ENCODE measurements at places on chromosomes 11 and 22.

- no peak for DNase-seq
Observed at GRCh38 chr11:80899381-80899780, 1458.6 kb upstream of the TENM4 start.

DNA sequence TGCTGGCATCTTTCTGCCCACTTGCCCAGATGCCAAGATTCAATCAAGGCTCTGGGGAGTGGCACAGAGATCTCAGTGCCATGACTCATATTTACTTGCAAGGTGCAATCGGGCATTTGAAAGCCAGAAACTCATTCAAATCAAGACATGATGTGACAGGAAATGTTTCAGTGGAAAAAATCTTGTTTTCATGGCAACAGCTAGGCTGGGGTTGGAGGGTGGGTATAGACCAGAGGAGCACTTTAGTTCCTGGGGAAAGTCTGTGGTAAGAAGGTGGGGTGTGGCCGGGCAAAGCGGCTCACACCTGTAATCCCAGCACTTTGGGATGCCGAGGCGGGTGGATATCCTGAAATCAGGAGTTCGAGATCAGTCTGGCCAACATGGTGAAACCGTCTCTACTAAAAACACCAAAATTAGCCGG, 1.2 kb downstream of the MAJIN start:
- no peak for DNase-seq

DNA sequence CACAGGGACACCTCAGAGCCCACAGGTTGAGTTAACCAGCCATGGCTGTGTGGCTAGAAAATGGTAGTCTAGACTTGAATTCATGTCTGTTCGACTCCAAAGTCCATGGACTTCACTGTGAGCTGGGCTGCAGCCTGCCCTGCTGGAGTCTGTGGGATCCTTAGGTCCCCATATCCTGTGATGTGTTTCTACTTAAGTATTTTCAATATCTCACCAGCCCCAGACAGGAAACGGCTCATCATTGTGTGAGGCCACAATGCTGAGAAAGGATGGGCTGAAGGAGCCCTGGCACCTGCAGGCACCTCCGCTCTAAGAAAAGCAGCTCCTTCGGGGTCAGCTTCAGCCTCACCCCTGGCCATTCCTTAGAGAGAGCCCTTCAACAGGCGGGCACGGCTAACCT, 93.1 kb downstream of the NAT10 start:
- no peak for DNase-seq

DNA sequence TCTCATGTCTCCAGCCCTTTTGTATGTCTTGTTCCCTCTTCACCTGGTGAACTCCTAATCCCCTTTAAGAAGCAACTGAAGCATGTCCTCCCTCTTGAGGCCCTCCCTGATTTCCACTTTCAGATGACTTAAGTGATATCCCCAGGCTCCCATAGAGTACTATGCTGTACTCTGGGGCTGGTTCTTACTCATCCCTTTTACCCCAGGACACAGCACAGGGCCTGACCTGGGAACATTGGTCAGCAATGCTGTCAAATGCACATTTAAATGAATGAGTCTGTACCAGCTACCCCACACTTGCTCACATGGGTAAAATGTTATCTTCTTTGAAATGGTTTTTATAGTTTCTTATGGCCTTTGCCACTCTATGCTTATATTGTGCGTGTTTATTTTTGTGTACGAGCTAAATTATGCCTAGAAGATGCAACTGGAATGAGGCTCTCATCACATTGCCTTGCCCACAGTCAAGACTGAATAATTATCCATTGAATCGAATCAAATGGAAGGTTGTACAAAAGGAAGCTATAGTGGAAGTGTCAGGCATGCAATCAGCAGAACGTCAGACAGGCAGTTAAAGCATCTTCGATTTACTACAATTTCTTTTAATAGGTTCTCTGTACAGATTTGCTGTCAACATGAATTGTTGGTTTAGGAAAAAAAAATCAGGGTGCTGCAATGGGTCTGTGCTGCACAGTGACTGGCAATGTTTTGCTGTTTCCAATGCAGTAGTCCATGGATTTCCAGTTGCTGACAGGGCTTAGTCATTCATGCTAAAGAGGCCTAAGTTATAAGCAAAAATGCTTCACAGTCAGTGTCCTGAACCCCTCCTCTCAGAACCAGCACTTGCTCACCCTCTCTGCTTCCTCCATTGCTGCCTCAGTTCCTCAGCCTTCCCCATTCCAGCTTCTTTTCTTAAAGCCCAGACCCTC, 79.5 kb downstream of the PARVA start:
- no peak for DNase-seq

DNA sequence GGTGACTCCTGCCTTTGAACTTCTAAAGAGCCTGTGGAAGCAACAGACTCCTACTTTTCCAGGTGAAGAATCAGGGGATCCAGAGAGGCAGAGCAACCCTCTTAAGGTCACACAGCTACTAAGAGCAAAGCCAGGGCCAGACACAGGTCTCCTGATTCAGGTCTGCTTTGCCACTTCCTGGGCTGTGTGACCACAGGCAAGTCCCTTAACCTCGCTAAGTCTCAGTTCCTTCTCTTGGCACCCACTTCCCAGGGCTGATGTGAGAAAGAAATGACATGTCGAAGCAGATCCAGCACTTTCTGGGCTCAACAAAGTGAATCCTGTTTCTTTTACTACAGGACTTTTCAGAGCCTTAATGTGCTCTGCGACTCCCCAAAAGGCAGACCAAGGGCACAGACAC, 30.2 kb downstream of the UQCR10 start:
- DNase-seq = no peak

GRCh38 chr11:47442514-47442913, 6.4 kb downstream of the RAPSN start:
- DNase-seq = no peak

Data from activated CD8-positive, alpha-beta memory T cell treated with anti-CD3 and anti-CD28 coated beads for 48 hours (primary cell).